Activated CD8-positive, alpha-beta memory T cell treated with anti-CD3 and anti-CD28 coated beads, Interleukin-2, amount 10 ng/mL, durations not matched to agents 7 days and 5 days (primary cell): ENCODE measurements at places on chromosomes 7 and 10. TPM values are rescaled to one million over a fixed set of nuclear protein-coding genes. Genes with fewer than 3 reads are reported as not detected.

The SHTN1 gene
- not detected for total RNA-seq

The ZNF33B gene
- 15.6 TPM for total RNA-seq

The DRGX gene
- total RNA-seq, result not detected

The PKD2L1 gene
- not detected for total RNA-seq

The NFE2L3 gene
- 44.4 TPM for total RNA-seq
